GM03348 (cell line): ENCODE measurements at places on chromosomes 1 and 21.

GRCh38 chr1:11862890-11863289, 4.1 kb upstream of the NPPB start:
- peak; percentile 43 for DNase-seq

DNA sequence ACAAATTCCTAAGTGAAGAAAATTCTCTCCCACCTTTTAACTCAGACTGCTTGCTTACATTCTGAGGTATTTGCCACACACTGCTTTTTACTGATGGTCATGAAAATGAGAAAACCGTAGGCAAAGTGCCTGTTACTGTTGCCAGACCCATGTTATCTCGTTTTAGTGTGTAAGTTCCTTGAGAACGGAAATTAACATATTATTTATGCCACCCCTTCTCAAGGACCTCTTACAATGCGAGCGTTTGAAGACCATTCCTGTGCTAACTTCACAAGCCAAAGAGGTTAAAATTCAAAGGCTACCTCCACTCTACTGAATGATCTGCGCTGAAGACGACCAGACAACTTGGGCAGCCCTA, 509 bp downstream of the NVL start:
- no peak for DNase-seq

DNA sequence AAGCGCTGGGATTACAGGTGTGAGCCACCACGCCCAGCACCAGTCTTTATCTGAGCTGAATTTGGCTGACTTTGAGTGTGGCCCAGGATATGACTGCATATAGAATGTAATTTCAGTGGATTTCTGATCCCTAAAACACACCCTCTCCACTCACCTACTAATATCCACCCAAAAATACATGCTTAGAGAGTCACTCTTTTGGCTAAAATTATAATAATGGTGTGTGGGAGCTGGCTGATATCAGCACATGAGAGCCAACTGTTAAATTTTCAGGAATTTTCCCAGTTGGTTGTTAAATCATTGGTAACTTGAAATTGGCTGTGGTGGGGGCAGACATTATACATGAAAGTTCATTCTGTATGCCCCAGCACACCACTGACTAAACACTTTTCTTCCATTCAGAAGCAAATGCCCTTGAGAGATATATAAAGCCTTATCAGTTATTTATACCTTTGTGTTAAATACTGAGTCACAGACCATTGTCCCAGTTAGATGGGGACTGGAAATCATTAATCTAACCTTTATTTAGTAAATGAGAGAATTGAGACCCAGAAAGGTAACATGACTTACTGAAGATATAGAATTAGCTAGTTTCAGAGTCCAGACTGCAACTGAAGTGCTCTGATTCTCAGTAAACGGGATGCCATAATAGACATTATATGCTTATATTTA, 9.9 kb upstream of the CD247 start:
- DNase-seq, result no peak

GRCh38 chr1:169794530-169795416, at the start of gene METTL18:
Gene METTL18, minus strand, starts transcription at chr1:169794907. Its CDS starts 1,212 bp downstream, at chr1:169793695.
- DNase-seq, result peak; percentile 94

DNA sequence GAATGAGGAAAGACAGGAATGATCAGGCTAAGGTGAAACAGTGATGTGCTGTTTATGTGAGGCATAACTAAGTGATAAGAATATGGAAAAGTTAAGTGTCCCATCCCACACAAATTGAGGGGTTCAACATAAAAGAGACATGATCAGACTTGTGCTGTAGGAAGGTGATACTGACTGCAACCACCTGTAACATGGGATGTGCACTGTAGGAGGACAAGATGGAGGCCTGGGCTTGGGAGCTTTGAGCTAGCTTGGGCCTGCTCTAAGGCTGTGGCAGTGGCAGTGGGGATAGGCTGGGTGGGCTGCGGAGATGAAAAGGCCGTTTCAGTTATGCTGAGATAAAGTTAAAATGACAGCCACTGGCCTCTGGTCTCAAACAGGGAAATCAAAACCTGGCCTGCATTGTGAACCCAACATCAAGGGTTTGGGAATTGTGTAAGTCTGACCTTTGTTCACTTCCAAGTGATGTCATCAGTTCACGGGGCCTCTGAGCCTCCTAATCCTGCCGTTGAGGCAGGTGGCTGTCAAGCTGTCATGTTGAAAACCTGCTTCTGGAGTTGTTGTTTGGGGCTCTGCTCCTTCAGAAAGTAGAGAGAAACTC, 61.2 kb upstream of the TENT5C start:
- no peak for DNase-seq

- DNase-seq, result peak; percentile 33
Measured at GRCh38 chr21:38388203-38388602, 110.1 kb downstream of the ERG start.
